ENCODE measurements at places on chromosomes 7 and 10.

DNA sequence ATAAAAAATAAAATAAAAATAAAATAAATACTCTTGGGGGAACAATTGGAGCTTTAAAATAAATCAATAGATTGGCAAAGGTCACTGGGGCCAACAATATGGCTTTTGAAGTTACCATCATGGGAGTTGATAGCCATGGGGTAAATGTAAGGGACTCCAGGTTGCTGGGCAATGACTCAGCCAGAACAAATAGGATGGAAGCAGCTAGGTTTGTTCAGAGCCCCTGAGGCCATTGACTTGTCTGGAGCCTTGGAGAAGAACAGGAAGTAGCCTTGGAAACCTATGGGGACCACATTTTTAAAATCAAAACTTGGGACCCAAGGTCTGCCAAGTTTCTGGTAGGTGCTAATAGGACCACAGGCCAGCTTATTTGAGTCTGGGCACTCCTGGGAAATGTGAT is 20.2 kb upstream of the FRA10AC1 start:
- DNase-seq = no peak

DNA sequence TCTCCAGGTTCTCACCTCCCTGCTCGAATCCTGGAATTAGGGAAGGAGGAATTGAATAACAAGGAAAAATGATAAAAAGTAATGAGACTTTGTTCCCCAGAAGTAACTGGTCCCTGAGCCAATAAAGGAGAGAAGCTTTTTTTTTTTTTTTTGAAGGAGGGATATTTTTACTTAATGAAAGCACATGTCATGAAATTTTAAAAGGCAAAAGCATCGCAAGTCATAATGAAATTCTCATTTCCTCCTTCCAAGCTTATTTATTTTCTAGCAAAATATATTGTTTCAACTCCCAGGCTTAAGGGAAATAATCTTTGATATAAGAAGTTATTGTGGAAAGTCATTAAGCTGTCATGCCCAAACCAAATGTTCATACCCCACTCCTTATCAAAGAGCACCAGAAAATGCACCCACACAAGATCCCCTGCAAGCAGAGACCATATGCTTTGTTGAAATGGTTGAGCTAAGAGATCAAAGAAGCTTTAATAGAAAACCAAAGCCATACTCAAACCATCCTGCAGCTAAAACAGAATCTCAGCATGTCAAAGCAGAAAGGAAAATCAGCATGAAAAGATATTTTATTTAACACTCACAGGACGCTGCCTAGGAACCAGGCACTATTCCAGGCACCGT is 16.7 kb upstream of the ABCC2 start:
- no peak for DNase-seq

- DNase-seq = no peak
Measured at GRCh38 chr7:7694542-7694941, 23.9 kb downstream of the RPA3 start.

- no peak for DNase-seq
Measured at GRCh38 chr10:130737621-130738020, 573.9 kb downstream of the TCERG1L start.

GRCh38 chr7:11730725-11731124 is 101.3 kb downstream of the THSD7A start:
- DNase-seq = no peak

GRCh38 chr7:138934861-138935260 is 46.3 kb downstream of the KIAA1549 start:
- DNase-seq = no peak

- no peak for DNase-seq
Measured at GRCh38 chr10:128218161-128218560, 91.9 kb upstream of the MKI67 start.

DNA sequence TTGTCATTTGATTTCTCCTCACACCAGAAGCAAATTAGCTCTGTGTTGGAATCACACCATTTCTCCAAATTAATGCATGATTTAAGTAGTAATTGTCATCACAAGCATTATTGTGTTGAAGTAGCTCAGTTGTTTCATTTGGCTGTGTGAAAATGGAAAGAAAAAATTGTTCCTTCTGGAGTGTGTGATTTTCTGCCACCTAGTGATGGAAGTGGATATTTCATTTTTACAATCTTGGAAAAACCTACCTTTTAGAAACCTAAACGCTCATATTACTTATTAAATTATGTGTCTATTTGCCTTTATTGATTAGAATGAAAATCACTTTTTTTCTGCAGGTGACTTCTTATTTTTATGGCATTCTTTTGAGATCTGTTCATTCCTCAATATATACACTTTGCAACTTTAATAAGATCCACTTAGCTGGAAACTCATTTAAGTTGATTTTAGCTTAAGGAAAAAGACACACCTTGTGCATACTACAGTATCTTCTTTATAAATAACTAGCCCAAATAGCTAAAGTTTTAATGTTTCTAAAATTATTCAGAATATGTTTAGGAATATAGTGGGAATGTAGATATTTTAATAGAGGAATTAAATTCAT is 50.0 kb downstream of the SRI start:
- DNase-seq = no peak

DNA sequence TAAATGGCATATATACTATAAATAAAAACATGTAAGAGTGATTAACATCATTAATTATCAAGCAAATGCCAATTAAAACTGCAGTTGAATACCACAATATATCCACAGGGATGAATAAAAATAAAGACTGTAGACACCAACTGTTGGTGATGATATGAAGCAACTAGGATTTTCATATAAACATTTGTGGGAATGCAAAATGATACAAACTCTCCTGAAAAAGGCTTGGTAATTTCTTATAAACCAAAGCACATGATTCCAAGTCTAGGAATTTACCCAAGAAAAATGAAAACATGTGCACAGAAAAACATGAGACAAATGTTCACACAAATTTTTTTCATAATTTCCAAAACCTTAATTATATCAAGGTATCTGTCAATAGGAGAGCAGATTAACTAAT is 448.1 kb downstream of the ETV1 start:
- no peak for DNase-seq

DNA sequence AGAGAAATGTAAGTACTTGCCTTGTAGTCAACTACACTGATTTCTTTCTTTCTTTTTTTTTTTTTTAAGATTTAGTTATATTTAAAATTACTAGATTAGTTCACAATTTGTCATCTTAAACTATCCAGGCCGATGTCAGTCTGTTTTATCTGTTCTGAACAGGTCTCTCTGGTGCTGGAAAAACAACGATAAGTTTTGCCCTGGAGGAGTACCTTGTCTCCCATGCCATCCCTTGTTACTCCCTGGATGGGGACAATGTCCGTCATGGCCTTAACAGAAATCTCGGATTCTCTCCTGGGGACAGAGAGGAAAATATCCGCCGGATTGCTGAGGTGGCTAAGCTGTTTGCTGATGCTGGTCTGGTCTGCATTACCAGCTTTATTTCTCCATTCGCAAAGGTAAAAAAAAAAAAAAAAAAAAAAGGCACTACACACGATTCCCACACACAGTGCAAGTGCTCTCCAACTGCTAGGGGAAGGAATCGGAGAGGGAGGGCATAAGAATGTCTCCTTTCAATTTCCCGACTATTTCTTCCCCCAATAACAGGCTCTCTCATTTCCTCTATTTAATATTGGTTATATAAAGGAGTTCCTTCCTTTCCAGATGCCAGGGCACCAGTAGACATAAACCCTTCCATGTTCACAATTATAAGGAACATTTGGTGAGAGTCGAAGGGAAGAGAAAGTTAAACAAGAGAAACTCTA is 53.4 kb downstream of the PAPSS2 start:
- no peak for DNase-seq

GRCh38 chr7:155058896-155059295 is 11.2 kb upstream of the HTR5A start:
- DNase-seq = no peak

- no peak for DNase-seq
Measured at GRCh38 chr7:155811560-155811894, 736 bp downstream of the SHH start.

DNA sequence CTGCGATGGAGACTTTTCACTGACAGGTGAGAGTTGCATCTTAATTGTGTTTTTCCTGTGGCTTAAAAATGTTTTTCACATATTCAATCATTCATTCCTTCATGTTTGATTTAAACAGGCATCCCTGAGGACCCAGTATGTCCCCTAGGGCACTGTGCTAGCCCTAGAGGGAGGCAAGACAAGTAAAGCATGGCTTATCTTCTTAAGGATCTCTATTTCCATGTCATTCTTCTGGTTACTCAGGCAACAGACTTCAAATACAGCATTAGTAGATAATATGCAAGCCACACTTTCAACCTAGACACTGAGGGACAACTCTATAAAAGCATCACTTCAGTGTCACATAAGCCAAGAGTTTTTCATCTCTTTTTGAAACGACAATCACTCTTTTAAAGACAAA is 29.2 kb downstream of the CDK1 start:
- DNase-seq = no peak

- no peak for DNase-seq
Measured at GRCh38 chr10:20185116-20185515, 368.9 kb downstream of the PLXDC2 start.

DNA sequence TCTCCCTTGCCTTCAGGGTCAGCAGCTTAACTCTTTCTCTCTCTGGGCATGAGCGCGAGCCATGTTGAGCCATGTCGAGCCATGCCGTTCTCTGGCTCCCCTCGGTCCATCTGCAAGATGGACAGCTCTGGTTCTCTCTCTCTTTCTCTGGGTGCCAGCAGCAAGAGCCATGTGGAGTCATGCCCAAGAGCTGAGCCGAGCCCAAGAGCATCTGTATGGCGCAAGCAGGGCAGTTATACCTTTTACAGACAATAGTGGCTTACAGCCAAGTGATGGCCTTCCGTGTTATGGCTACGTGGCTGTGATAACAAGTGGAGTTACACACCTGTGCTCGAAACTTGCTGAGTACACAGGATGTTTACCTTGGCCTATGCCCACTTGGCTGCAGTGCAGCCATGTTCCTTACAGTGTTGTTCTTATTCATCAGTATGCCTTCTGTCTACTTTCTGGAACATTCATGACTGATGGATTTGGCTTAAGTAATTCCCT is 327.7 kb downstream of the GLRX3 start:
- no peak for DNase-seq

DNA sequence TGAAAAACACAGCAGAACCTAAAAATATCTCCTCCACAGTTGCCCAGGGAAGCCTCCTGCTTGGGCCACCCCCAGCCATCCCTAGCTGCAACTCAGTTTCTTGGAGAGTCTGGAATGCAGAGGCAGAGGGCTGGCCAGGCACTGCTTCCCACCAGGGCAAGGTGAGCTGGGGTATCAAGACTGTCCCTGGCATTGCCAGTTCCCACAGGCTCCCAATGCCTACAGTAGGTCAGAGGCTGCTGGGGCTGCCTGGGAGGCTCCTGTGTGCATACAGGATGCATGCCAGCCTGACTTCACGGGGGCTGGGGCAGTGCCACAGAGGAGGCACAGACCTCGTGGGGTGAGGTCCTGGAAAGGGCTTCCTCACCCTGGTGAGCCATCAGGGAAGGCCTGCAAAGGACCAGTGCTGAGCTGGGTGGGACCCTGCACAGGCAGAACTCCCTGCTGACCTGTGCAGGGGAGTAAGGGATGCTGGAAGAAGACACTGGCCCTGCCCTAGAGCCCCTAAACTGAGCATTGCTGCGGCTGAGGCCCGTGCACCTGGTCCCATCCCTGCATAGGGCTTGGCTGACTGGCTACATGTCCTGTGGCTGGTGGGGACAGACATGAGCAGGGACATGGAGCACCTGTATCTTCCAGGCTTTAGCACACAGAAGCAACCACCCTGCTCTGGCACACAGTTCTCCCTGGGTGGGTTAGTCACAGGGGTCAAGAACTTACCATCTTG is 121.9 kb upstream of the RET start:
- no peak for DNase-seq

DNA sequence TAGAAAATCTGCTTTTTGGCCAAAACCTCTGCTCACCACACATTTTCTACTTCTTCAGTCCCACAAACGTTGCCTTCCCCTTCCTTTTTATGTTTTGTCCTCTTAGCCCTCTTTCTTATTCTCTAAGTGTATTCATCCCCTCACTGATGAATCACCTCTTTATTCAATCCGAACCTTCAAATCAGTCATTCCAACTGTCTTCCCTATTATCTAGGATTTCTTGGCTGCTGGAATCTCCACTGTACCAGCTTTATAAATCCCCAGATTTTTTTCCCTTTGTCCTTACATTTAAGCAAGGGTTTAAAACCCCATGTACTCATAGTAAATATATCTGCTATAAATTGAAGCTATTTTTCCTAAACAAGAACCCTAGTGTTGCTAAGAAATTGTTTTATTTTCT is 176.9 kb downstream of the SEMA3A start:
- no peak for DNase-seq

DNA sequence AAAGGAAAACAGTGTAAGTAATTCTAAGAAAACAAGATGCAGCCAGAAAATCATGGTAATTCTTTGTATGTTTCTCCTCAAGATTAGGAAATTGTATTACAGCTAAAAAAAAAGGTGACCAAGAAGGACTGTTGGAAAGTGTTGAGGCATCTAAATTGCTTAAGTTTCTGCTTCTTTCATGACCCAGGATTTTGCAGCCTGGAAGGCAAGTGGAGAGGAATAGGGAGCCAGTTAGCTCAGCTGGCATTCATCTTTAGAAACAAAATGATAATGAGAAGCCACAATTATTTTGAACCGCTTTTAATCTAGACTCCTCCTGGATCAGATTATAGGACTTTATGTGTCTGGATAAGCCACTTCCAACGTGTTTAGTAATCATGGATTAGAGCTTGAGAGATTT is 56.8 kb upstream of the TMEM229A start:
- DNase-seq = no peak

- DNase-seq = no peak
Measured at GRCh38 chr7:105106473-105106872, 92.5 kb downstream of the KMT2E start.

DNA sequence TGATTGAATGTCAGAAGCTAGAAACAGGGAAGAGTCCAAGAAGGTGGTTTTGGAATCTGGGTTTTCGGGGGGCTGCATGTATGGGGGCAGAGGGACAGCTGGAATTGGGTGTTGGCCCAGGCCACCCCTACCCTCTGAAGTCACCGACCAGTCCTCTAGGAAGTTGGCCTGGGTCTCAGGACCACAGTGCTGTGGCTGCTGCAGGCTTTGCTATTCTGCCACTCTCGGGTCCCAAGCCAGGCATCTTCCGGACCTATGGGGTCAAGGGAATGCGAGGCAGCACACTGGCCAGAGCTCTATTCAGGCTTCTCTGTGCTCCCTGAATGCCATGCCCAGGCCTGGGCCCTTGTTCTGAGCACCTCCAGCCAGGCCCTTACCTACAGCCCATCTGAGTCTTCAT is 13.2 kb downstream of the FGF8 start:
- DNase-seq = no peak

- no peak for DNase-seq
Measured at GRCh38 chr7:91020636-91021385, 243.4 kb upstream of the FZD1 start.

DNA sequence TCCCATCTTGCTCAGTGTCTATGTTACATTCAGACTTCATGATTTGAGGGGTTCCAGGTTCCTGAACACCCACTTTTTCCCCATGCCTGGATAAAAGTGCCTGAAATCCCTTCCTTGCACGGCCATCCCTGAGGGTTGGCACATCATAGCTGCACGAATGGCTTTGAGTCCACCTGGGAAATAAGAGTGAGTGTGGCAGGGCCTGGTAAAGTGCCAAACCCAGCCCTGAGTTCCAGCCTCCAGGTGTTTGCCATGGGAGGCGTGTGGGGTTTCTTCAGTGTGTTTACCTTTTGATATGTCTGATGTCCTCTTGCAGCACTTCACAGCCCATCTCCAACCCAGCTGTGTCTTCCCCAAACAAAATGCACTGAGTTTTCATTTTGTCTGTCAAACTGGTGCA is 145.7 kb downstream of the PAXIP1 start:
- no peak for DNase-seq

All from stimulated activated CD4-positive, alpha-beta T cell treated with anti-CD3 and anti-CD28 coated beads, Interleukin-4, amount 100 ng/mL, for 4 hours (primary cell).